ENCODE measurements at places on chromosomes 5 and 9. TPM values are rescaled to one million over a fixed set of nuclear protein-coding genes. Genes with fewer than 3 reads are reported as not detected.

Gene RNF183
- total RNA-seq = 3.6 TPM

Gene GPR21
- 4.1 TPM for total RNA-seq

Gene SEMA5A
- 23.3 TPM for total RNA-seq

Gene MPDZ
- 25.1 TPM for total RNA-seq

Gene PCDHGC4
- total RNA-seq = 1.5 TPM

Gene HTR4
- total RNA-seq = 0.22 TPM

Gene SPINK4
- not detected for total RNA-seq

Gene IFNA21
- total RNA-seq = not detected

Gene FAT2
- total RNA-seq = 0.13 TPM

Gene C5orf58
- total RNA-seq = not detected

Gene OTP
- not detected for total RNA-seq

Gene SEMA6A
- 51.6 TPM for total RNA-seq

Gene SVEP1
- 19.3 TPM for total RNA-seq

Gene CEL
- 1.0 TPM for total RNA-seq

Gene IL5
- total RNA-seq = not detected

Gene NAIP
- 43.1 TPM for total RNA-seq

Gene PCDHGA4
- 3.9 TPM for total RNA-seq

Gene SPATA6L
- total RNA-seq = 15.1 TPM

Gene RNF180
- 23.0 TPM for total RNA-seq

Gene TRIM36
- total RNA-seq = 1.8 TPM

Gene RLN2
- 1.1 TPM for total RNA-seq

Gene OBP2B
- not detected for total RNA-seq
